ENCODE measurements at places on chromosomes 13 and 19.

- peak; percentile 45 for DNase-seq
Measured at GRCh38 chr19:4730740-4731171, 7.1 kb upstream of the DPP9 start.

DNA sequence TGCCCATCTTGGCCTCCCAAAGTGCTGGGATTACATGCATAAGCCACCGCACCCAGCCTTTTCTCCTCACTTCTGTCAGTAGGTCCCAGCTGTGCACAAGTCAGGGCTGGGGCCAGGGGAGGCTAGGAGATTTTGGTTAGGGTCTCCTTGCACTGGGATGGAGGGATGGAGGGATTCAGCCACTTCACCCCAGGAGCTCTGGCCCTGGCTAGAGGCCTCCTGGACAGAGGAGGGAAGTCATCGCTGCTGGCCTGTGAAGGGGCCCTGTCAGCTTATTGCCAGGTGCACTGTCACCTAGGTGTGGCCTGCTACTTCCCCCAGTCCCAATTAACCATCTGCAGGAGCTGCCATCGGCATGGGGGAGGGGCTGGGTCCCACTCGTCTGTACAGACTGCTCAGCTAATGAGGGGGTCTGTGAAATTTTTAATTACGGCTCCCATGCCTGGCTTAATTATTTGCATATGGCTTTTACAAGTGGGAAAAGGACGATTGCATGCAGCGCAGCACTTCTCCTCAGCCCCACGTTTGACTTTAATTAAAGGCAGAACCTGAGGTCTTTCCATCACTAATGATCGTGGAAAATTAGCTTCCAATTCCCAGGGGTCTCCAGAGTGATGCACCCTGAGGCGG is 52.4 kb downstream of the CHST8 start:
- no peak for DNase-seq

DNA sequence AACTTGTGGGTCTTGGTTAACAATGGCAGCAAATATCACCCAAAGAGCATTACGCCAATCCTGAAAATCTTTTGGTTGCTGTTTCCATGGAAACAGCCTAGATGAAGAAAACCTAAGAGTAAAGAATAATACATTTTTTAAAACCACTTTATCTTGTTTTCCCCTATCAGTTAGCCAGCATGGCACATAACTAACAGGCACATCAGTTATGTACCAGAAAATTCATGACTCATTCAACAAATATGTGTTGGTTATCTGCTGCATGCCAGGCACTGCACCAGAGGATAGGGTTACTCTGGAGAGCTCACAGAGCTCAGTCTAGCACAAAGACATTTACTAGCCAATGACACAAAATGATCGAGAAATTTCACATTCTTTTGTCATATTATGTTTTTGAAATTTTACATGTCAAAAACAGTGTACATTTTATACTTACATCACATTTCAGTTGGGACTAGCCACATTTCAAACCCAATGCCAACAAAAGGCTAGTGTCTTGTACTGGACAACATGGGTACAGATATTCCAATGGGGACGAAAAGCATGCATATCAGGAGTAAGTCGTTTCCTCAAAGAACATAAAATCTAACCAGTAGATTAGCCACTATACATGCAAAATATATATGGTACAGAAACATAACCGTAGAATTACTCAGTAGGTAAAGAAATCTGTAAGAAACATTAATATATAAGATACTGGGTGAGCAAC is 20.3 kb downstream of the LNX2 start:
- no peak for DNase-seq

GRCh38 chr19:37817180-37817981 is 38.0 kb upstream of the ZNF573 start:
- DNase-seq: no peak

DNA sequence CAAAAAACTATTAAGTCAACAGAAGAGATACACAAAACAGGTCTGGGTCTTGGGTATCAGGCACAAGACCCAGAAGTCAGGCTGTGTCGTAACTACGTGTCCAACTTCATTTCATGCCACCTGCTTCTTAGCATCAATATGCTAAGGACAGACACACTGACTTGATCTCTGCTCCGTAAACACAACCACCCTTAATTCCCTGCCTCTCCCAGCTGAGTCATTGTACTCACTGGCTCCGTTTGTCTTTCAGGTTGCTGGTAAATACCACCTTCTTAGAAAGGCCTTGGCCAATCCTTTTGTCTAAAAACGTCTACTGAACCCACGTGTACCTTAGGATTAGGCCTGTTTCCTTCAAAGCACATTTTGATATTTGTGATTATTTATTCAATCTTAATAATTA is 726.2 kb downstream of the PCDH9 start:
- no peak for DNase-seq

DNA sequence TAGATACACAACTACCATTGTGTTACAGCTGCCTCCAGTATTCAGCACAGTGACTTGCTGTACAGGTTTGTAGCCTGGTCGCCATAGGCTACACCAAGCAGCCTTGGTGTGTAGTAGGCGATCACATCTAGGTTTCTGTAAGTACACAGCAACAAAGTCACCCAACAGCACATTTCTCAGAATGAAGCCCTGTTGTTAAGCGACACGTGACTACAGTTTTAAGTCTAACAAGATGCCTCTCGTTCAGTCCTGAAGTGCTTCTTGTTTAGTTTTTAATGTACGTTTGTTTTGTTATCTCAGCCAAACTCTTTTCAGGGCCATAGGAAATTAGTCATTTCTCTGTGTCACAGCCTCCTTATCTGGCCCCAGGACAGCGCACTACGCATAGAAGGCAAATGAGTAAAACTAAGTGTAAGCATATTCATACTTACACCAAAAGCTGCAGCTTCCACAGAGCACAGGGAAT is 50.0 kb upstream of the GPR183 start:
- DNase-seq: no peak

- DNase-seq: no peak
Measured at GRCh38 chr13:37769078-37769477, 100.5 kb downstream of the TRPC4 start.

GRCh38 chr13:114194853-114195252 is 15.8 kb downstream of the CFAP97D2 start:
- no peak for DNase-seq

- DNase-seq: no peak
Measured at GRCh38 chr13:91930687-91931086, 532.3 kb downstream of the GPC5 start.

DNA sequence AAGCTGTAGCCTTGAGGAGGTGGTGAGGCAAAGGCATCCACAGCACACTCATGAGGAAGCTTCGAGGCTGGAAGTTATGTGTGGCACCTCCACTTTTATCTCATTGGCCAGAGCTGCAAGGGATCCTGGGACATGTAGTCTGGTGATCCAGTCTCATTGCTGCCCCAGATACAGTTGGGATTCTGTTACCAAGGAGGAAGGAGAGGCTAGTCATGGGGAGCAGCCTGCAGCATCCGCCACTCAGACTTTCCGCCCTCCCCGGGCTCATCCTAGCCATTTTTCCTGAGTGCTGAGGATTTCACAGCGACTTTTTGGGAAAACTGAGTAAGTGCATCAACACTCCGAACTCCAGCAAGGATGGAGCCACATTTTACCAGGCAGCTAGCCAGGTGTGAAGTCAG is 74.4 kb downstream of the DPF1 start:
- peak; percentile 6 for DNase-seq

DNA sequence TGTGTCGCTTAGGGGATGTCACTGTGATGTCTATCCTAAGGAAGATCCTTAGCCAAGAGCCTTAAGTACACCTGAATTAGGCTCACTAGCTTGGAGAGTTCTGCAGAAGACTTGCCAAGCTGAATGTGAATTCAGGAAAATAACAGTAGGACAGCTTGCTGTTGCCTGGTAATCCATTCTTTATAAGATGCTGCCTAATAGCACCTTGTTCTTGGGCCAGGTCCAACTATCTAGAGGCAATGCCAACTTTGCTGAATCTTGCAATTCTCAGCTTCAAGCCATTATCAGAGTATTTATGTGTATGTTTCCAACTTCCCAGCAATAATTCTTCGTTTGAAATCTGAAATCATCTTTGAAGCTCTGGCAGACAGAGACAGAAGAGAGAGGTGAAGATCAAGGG is 102.8 kb downstream of the PCDH17 start:
- no peak for DNase-seq

- no peak for DNase-seq
Measured at GRCh38 chr13:91302111-91302510, 45.4 kb upstream of the MIR17HG start.

- DNase-seq: no peak
Measured at GRCh38 chr19:51034704-51035103, at the start of gene KLK12. TSS of gene KLK12 (minus strand) at chr19:51035002. CDS start at chr19:51034621, 381 bp downstream.
